ENCODE measurements at places on chromosomes 6 and 20. TPM values are rescaled to one million over a fixed set of nuclear protein-coding genes. Genes with fewer than 3 reads are reported as not detected.

Gene RIMS1
- not detected for total RNA-seq

DNA sequence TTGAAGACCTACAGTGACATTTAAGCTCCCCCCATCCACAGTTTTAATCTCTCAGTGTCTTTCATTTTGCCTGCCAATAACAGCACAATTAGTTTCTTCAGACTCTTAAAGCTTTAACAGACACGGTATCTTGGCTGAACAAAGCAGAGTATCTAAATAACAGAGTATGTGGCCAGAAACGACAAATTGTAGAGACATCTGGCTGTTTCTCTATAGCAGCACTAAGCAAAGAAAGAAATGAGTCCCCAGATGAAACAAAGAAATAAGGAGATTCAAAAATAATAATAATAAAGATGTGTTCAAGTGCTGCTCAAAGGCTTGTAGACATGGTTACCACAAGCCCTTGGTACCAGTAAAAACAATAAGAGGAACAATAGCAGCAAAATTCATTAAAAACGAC is 97.8 kb upstream of the HDAC2 start:
- no peak for DNase-seq

Gene COL9A3
- total RNA-seq: 98.6 TPM

Gene OR2W1
- total RNA-seq: not detected

Gene LGSN
- not detected for total RNA-seq

DNA sequence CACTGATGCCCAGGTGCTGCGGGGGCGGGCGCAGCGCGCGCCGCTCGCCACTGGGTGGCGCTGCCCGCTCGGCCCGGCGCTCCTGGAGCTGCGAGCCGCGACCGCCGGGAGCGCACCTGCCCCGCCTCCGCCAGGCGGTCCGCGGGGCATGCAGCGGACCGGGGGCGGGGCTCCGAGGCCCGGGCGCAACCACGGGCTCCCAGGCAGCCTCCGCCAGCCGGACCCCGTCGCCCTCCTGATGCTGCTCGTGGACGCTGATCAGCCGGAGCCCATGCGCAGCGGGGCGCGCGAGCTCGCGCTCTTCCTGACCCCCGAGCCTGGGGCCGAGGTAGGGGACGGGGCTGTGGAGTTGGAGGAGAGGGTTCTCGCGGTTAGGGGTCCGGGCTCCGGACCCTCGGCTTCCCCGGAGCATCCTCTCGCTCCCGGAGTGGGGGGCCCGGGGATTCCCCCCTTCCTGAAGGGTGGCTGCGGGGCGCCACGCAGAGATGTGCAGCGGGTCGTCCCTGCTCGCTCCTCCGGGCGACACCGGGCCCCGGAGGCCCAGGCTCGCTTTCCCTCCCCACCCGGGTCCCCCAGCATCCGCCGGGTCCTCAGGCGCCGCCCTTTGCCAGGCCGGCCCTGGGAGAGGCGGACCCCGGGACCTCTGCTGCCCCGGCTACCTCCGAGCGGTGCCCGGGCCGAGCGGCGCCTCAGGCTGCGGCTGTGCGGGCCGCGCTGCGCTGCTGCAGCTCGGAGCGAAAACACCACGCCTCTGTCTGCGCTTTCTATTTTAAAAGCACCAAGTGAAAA is at the start of gene BCAS4:
Gene BCAS4, plus strand, starts transcription at position 216 of the 789 bp plus-strand sequence. Its CDS starts 23 bp downstream, at position 239.
- DNase-seq: peak; percentile 93

DNA sequence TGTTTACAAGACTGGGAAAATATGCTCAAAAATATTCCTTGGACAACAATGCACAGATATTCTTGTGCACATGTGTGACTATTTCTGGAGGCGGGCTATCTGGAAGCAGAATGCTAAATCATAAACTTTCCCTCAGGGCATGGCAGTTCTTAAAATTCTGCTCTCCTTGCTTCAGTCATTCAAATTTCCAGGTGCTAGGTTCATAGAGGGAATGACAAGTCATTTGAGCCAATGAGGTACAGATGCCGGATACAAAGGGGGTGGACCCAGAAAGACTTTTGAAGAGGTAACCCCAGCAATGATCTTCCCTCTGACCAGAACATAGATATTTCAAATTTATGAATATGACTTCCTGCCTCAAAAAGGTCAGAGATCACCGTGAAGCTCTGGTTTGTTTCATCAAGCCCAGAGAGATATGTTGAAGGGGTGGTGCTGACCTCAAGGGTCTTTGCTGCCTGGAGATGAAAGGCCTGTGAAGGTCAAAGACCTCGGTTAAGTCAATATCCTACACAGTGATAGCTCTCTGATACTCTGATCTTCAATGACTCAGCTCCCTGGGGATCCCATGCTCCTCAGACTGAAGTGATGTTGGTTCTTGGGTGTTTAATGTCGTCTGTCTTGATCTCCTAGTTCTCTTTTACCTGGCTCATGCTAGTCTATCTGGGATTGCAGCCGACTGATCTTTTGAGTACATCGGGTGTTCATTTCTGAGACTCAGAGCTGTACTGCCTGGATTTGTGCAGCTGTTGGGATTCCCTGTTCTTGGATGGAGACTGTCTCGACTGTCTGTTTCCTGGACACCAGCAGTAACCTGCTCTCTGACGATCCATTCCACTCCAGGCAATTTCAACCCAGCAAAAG is 47.5 kb upstream of the TSHZ2 start:
- no peak for DNase-seq

Gene METTL24
- not detected for total RNA-seq

Gene PRKN
- 6.2 TPM for total RNA-seq

Gene PCK1
- not detected for total RNA-seq

- no peak for DNase-seq
Measured at GRCh38 chr6:8780653-8781052, 345.3 kb upstream of the SLC35B3 start.

Gene DSP
- not detected for total RNA-seq

- no peak for DNase-seq
Measured at GRCh38 chr20:17910828-17911294, 57.7 kb downstream of the SNX5 start.

DNA sequence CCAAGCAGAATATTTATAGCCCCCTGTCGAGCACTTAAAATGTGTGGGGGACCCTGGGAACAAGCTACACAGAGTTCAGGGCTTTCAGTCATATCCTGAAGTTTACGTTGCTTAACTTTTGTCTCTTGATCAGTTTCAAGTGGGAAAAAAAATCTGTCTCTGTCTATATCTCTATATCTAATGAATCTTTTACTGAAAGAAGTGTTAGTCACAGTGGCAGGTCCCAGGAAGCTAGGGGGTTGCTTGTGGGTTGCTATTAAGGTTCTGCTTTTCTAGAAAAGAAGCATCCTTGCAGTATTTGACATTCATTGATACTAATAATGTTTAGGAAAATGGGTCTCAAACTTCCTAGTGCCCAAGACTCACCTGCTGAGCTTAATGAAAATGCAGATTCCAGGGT is 76.7 kb upstream of the CLDN20 start:
- DNase-seq: no peak

DNA sequence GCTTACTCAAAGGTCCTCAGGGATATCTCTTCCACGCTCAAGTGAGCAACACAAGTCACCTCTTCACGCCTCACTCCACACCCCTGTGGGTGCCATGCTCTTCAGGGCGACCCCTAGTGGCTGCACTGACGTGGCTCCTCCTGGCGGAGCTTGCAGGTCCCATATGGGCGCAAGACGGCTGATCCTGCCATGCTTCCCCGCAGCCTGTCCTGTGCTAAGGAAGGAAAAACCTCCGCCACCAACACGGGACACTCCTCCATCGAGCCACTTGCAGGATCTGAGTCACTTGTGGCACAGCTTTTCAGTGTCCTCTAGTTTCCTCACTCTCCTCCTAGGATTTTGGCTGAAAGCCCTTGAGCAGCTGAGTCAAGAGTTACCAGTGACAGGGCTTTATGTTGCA is 90.7 kb downstream of the KHDC1L start:
- DNase-seq: peak; percentile 36

Gene SLC17A9
- 44.6 TPM for total RNA-seq

GRCh38 chr6:28841290-28841689 is 82.5 kb downstream of the TRIM27 start:
- DNase-seq: no peak

- DNase-seq: no peak
Measured at GRCh38 chr6:82172594-82172993, 75.0 kb downstream of the IBTK start.

Gene CCR6
- total RNA-seq: 30.9 TPM

Gene COX4I2
- not detected for total RNA-seq

DNA sequence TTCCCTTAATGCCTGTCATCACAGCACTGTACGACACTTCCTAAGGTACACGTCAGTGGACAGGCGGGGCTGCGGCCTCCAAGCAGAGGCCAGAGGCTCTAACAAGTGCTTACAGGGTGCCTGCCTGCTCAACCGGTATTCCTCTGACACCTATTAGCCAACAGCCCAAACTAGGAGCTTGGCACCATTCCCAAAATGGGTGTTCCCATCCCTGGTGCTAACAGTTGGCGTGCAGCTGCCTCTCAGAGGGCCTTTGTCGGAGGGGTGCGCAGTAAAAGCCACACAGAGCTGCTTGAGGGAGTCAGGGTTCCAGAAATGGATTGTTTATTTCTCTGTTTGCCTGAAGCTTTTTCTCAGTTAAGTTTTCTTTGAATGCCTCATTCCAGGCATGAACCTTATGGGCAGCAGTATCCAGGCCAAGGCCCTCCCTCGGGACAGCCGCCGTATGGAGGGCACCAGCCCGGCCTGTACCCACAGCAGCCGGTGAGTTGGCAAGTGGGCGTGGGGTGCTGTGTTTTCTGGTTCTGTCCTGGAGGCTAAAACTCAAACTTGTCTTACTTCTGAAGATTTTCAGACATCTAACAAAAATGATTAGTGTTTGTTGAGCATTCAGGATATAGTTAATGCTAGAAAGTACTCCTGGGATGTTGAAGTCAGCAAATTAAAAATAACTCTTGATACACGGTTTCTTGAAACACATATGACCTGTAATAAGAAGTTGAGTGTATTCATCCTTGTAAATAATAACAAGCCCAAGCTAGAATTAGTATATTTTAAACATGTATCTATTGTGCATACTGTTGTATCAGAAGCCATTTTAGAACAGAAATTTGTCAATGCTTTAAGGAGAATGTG is 124.7 kb downstream of the TMEM242 start:
- DNase-seq: no peak

DNA sequence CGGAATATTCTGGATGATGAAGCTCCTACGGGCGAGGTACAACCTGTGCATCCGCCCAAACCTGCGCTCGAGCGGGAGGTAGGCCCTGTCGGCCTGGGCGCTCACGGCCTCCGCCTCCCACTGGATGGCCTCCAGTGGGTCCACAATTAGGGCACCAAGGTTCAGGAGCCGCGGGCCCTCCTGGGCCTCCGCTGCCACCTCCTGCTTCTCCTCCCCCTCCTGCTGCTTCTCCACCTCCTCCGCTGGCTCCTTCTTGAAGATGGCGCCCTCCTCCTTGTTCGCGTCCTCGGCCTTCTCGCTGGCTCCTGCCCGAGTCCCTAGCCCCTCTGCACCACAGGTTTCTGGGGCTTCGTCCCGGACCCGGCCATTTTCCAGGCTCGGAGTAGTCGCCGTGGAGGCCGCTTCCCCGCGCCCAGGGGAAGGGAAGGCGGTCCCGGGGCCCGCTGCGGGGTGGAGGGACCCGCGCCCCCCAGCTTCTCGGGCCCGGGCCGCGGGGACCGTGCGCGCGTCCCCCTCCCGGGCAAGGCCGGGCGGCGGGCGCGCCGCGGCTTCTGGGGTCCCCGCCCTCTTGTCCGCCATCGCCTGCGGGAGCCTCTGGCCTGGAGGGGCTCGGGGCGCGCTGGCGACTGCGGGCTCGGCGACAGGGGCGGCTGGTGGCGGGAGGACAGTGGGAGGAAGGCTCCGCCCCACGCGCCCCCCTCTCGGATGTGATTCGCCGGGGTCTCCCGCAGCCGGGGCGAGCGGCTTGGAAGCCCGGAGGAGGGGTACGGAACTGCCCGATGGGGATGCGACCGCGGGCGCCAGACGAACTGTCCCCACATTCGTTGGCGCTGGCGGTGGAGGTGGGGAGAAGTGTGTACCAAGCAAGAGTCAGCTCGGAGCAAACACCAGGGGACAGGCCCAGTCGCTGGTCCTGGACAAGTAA is 17.6 kb downstream of the PLAGL2 start:
- DNase-seq: peak; percentile 35

DNA sequence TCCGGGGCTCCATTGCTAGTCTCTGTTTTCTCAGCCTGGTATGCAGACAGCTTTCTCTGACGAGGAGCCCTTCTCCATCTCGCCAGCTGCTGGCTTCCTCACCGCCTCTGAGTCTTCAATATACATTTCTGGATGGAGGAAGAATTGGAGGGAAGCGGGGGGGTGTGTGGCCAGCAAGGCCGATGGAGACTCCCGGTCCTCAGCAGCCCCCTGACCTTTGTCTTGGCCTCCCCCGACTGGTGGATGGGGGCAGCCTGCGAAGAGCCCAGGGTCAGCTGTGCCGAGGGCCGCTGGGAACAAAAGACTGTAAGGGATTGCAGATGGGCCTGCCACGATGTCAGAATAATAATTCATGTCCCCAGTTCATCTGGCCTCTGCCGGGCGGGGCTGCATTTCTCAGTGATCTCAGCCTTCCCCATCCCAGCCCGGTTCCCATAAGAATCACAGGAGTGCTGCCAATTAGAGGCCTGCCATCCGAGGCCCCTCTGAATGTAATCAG is 54.3 kb upstream of the STX16 start:
- no peak for DNase-seq

- DNase-seq: no peak
Measured at GRCh38 chr20:60063739-60064380, 105.6 kb downstream of the CDH26 start.

Data from B cell (primary cell).